ENCODE measurements at places on chromosomes 3 and 15. TPM values are rescaled to one million over a fixed set of nuclear protein-coding genes. Genes with fewer than 3 reads are reported as not detected.

DNA sequence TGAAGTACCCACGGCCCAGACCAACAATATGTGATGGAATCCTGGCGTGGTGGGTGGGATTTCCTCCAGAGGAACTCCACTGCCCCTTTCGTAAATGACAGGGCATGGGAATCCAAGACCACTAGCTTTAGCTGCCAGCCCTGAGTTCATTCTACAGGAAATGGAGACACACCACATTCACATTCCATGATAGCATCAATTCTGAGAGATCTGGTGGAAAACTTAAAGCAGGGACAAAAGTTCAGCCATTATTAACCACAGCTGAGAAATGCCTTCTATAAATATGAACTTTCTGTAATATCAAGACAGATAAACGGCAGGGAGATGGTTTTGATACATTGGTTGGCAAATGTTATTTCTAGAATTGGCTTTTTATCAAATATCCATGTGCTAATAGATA, 98.2 kb downstream of the FBN1 start:
- no peak for DNase-seq

DNA sequence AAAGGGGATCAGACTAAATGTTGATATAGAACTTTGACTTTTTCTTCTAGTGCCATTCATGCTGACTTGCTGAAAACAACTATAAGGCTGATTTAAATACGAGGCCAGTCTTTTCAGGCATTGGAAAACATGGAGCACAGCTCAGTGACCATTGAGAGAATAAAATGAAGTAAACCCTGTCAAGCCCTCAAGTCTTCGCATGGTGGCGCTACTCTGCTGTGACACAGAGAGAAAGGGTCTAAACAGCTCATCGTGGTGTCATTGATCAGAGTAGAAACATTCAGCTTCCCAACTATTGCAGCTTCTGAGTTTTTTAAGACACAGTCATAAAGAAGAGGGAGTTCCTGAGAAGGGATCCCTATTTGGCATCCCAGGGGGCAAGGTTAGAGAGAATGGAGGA, 716.2 kb downstream of the DIPK2A start:
- DNase-seq = no peak

DNA sequence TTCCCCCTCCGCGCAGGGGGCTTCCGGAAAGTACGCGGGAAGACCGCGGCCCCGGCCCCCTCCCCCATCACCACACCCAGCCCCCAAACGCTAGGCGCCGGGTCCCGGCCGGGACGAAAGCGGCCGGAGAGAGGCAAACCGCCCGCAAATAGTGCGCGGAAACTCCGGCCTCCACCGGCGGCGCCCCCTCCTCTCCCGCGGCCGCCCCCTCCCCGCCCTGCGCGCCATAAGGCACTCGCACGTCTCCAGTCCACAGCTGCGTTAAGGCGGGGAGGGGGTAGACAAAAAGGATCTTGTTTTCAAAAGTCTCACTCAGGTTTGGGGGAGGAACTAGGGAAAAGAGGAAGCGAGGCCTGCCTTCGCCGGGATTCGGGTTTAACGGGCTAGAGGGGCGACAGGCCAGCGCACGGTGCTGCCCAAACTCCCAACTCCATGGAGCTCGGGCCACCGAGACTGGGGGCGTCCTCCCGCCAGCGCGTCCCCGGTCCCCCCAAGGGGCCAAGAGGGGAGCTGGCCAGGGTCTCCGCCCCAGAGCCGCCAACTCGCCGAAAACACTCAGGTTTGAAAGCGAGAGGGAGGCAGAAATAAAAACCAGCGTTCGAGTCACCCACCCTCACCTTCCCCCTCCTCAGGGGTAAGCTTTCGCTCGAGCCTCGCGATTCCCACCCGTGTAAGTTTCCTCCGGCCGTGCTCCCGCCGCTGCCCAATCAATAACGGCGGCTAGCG, 1.8 kb downstream of the ANP32A start:
- peak; percentile 17 for DNase-seq

DNA sequence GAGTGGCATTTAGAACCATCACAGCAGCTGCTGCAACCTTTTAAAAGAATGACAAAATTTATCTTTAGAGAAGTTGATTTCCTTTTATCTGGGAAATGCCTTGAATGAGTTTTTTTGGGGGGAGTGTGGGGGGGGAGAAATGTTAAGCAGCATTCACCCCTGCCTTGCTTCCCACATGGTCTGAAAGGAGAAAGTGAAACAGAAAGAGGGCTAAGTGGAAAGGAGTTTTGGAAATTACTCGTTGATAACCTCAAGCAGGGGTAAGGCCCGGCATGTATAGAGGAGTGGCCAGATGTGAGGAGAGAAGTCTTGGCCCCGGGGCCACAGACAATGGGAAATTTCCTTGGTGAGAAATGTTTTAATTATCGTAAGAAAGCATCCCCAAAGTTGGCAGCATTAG, 23.5 kb downstream of the B3GALNT1 start:
- DNase-seq = no peak

GPR27 gene
- total RNA-seq = 0.62 TPM

Measured in activated T-helper 2 cell treated with anti-CD3 and anti-CD28 coated beads, Interferon-gamma antibody, Interleukin-2, Interleukin-4, amounts not matched to agents 10 μg/mL and 5 μg/mL and 100 μg/mL, durations not matched to agents 14 hours and 24 hours and 36 hours (primary cell).